ENCODE measurements at places on chromosomes 3 and 15.

DNA sequence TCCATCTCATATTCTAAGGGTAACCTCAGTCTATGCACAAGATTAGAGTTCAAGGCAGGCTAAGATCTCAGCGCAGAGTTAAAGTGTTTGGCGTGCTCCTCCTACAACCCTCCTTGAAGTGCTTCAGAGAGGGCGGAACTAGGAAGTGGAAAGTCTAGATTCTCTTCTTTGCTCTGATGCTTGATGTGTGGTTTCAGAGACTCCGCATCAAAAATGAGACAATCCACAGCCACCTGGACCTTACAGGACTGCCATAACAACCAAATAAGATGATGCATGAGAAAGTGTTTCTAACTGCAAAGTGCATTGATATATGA is 161.3 kb upstream of the ATP11B start:
- no peak for DNase-seq

- DNase-seq, result no peak
Measured at GRCh38 chr3:119276680-119277079, 17.5 kb upstream of the ARHGAP31 start.

DNA sequence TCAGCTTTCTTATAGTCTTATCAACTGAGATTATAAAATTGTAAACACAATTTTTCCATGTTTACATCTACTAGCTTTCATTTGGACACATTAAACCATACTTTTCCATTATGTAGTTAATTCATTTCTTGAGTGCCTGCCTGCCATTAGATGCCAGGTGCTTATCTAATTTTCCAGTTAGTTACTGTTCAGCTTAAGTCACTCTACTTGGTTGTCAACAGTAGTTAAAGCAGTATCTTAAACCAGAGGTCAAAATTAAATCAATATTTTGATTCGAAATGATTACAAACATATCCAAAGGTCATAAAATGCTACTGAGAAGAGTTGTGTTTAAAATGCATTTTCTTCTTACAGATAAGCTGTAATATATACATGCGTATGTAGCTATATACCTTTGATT is 56.2 kb upstream of the UBP1 start:
- no peak for DNase-seq

- DNase-seq, result no peak
Measured at GRCh38 chr3:177703788-177704187, 506.5 kb upstream of the TBL1XR1 start.

DNA sequence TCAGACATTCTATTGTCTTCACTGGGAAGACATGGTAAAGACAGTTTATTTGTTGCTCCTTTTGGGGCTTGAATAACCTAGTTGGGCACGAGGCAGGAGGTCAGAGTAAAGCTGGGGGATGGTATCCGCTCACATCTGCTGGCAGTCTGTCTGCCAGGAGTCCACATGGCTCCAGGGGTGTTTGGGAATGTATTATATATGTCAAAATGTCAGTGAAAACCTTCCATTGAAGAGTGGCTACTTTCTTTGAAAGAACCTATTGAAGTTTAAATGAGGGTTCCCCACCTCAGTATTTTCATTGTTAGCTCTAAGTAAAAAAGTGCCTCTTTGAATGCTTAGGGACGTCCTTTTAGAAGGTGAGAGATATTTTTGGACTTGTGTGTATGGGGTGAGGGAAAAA is 68.4 kb downstream of the CLDN11 start:
- DNase-seq, result no peak

- DNase-seq, result no peak
Measured at GRCh38 chr15:39453620-39454019, 127.3 kb upstream of the THBS1 start.

DNA sequence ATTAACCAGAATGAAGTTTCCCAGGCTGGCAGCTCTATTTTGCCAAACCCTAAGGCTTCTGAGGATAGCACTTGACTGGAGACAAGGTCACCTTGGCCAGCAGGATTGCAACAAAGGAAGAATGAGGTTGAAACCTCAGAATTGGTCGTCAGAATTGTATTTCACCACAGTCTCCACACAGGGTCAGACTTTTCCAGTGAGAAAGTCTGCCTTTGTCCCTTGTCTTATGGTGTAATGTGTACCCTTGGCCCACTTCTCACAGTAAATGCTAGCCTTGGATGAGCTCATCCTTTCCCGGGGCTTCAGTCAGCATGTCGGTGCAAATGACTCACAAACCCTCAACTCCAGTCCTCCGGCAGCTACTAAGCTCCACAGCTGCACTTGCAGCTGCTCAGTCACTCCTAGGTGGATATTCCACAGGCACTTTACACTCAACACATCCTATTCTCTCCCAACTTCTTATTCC is 19.7 kb downstream of the SSR3 start:
- DNase-seq, result peak; percentile 96

GRCh38 chr3:12831301-12831866 is 10.0 kb downstream of the RPL32 start:
- no peak for DNase-seq

DNA sequence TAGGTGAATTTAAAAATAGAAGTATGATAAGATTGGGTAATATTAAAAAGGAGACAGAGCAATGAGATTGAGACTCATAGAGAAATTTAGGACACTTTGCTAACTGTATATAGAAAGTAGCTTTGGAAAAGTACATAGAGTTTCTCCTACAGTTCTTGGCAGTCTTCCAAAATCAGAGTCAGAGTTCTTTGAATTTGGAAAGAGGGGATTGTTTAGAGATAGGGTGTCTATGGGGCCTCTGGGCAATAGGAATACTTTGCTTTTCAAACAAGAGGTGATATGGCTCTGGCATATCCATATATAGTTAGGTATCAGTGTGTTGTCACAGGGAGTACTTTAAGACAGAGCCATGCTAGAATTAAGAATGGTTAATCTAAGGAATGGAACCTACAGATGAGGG is 477.1 kb upstream of the KCNMB2 start:
- DNase-seq, result no peak

GRCh38 chr3:159938714-159939113 is 49.9 kb upstream of the IL12A start:
- DNase-seq, result no peak

- no peak for DNase-seq
Measured at GRCh38 chr15:33580526-33580925, 269.8 kb downstream of the RYR3 start.

DNA sequence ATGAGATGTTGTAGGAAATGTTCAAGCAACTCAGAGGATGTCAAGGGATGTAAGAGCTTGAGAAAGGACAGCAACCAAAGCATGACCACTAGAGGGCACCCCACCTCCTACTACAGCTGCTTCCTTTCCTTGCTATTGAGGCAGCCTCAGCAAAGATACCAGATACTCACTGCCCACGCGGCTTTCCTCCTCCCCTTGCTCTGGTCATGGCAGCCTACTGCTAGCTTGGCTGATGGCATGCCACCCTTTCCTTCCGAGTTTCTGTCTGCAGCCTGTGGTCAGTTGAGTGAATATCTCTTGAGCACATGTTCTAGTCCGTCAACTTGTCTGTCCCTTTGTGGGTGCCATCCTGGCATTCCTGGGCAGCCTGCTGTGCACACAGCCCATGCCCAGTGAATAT is 4.4 kb upstream of the CXCR6 start:
- peak; percentile 50 for DNase-seq

DNA sequence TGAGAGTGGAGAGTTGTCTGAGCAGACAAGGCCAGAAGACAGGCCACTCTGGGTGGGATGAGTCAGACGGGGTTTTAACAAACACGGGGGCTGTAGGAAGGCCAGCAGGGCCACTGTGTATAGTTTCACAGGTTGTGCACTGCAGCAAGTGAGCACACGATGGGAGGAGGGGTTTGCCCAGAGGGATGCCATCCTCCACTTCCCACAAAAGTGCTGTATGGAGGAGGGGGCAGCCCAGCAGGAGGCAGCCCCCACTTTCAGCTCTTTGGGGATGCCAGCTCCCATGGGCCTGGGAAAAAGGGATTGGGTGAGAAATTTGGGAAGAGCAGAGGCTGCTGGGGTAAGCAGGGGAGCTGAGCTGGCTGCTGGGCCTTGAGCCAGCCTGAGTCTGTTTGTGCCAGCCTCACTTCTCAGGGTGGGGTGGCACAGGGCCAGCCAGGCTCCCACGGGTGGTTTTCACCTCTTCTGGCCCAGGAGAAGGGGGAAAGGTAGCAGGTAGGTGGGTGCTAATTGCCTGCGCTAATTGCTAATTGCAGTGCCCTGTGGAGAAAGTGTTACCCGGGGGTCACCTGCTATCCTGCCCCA is 6.7 kb downstream of the ZBTB47 start:
- DNase-seq, result no peak

DNA sequence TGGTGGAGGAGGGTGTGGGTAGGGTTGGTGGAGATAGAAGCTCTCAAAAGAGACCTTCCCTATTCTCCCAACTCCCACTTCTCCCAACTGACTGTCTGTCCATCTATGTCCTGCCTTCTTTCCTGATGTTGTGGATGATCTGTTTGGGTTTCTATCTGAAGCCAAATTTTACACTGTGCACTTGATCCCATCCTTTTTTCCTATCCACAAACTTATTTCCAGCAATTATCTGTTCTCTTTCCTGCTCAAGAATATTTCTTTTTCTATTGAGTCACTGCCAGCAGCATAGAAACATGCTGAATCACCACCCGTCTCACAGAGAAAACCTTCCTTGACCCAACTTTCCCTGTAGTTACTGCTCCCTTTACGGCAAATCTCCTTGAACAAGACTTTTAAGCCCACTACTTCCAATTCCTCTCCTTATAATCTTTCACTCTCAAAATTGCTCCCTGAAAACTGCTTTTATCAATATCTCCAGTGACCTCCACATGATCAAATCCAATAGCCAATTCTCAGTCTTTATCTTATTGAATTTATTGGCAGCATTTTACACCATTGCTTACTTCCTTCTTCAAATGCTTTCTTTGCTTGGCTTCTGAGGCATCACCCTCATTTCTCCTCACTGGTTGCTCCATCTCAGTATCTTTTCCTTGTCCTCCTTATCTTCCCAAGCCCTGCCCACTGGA is 141.2 kb upstream of the SLC7A14 start:
- no peak for DNase-seq

DNA sequence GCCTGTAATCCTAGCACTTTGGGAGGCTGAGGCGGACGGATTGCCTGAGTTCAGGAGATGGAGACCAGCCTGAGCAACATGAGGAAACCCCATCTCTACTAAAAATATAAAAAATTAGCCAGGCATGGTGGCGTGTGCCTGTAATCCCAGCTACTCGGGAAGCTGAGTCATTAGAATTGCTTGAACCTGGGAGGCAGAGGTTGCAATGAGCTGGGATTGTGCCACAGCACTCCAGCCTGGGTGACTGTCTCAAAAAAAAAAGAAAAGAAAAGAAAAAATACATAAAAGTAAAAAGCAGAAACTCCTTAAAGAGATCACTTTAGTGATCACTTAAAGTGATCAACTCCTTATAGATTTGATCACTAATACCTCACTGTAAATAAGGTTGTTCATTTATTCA is 78.0 kb downstream of the GMPS start:
- no peak for DNase-seq

GRCh38 chr3:125367403-125368230 is 7.5 kb downstream of the ZNF148 start:
- DNase-seq, result no peak

- no peak for DNase-seq
Measured at GRCh38 chr3:50213373-50213772, 8.3 kb downstream of the SLC38A3 start.

DNA sequence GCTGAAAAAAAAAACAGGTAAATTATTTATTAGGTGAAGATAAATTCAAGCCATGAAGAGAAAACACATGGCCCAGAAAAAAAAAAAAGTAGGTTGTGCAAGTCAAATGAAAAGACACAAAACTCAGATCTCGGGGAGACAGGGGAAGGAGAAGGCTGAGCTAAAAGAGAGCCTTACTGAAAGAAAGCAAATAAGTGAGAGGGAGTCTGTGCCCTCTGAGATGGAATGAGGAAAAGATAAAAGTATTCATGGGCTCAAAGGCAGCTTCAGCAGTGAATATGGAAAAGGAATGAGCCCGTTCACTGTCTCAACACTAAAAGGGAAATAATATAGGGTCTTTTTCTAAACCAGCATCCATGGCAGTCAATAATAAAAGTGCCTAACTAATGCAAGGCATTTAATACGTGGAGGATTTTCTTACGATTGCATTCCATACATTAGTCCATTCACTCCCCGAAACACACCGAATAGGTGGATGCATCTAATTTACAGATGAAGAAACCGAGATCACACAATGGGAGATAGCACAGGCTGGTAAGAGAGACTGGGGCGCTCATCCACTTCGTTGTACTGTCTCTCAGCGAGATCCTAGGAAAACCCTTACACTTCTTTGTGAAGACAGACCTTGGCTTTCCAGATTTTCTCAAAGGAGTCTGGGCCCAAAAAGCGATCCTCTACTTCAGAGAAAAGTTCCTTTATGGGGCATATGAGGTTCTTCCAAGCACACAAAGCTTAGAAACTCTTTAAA is 1.1 kb downstream of the TFDP2 start:
- DNase-seq, result no peak

GRCh38 chr3:72953325-72953956 is 43.2 kb upstream of the PPP4R2 start:
- DNase-seq, result no peak

GRCh38 chr3:156583469-156583868 is 28.6 kb upstream of the SSR3 start:
- DNase-seq, result no peak

- DNase-seq, result peak; percentile 90
Measured at GRCh38 chr15:49815950-49816349, 195.1 kb downstream of the DTWD1 start.

GRCh38 chr3:45021524-45022297 is 4.4 kb upstream of the CLEC3B start:
- no peak for DNase-seq

GRCh38 chr3:42753757-42754156 is 19.3 kb downstream of the CCDC13 start:
- DNase-seq, result no peak

- DNase-seq, result no peak
Measured at GRCh38 chr3:130582457-130583153, 65.6 kb downstream of the COL6A6 start.

GRCh38 chr15:42788725-42789124 is 51.8 kb upstream of the CDAN1 start:
- no peak for DNase-seq

DNA sequence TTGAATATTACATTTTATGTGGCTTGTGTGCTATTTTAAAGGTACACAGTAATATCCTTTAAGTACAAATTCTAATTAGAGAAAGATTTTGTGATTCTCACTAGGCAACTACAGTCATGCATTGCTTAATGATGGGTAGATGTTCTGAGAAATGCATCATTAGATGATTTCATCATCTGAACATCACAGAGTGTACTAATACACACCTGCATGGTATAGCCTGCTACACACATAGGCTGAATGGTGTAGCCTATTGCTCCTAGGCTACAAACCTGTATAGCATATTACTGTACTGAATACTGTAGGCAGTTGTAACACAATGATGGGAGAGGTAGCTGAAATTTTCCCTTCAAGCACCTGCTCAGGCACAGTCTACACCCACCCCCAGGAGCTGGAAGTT is 217.4 kb upstream of the EOMES start:
- no peak for DNase-seq

- DNase-seq, result no peak
Measured at GRCh38 chr3:139537795-139538621, 1.5 kb downstream of the RBP1 start.

All from GM04503 (cell line).